ENCODE measurements at places on chromosomes 5 and 9. TPM values are rescaled to one million over a fixed set of nuclear protein-coding genes. Genes with fewer than 3 reads are reported as not detected.

DNA sequence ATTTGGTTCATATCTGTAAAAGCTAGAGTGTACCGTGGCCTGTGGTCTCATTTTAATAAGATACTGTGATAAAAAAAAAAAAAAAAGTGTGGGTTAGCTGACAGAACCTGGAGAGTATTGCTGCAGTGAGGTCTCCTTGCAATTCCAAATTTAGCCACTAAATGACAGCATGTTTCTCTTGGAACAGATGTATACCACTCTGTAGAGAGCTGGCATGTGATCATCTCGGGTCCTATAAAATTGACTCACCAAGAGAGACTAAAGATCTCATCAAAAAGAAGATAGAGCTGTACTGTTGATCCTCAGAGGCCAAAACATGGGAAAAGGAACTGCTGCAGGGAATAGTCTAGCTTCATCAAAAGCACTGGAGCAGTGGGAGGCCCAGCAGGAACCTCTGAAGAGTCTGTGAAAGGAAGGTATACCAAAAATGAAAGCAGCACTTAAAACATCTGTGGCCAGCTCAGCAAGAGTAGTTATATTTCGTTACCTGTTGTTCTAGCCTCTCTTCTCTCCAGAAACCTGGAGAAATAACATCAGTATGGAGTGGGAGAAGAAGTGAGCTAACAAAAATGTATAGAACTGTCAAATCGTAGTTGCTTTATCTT lies 826.8 kb downstream of the EFNA5 start:
- no peak overlapping the region for H3K27ac ChIP-seq
- H3K4me1 ChIP-seq = no peaks in the 10 kb centered on the region
- DNase-seq = no peak
- no peaks in the 10 kb centered on the region for H3K36me3 ChIP-seq
- no peaks in the 10 kb centered on the region for H3K27me3 ChIP-seq

DNA sequence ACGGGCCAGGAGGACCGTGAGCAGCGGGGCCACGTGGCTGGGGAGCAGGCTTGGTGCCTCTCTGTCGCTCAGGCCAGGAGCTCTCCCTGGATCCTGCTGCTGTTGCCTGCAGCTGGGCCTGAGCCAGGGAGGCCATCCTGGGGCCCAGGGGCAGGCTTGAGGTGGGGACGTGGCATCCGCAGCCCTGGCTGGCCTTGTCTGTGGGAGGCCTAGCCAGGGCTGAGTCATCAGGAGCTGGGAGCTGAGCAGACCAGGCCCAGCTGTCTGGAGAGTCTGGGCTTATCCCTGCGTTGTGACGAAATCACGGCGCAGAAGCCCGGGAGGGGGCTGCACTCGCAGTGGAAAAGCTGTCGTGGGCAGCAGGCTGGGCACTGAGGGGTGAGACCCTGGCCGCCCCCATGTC lies 138.8 kb upstream of the COL5A1 start:
- H3K4me1 ChIP-seq = no peaks in the 10 kb centered on the region
- no peaks in the 10 kb centered on the region for H3K27me3 ChIP-seq
- H3K4me3 ChIP-seq = no peak overlapping the region
- H3K36me3 ChIP-seq = no peaks in the 10 kb centered on the region
- peak overlapping the region; percentile 19 for H3K27ac ChIP-seq

- H3K27me3 ChIP-seq = no peaks in the 10 kb centered on the region
- no peak overlapping the region for H3K4me3 ChIP-seq
- no peak for DNase-seq
- H3K4me1 ChIP-seq = peaks cover 26% of the 10 kb centered on the region
Observed at GRCh38 chr9:107780960-107781359, 291.4 kb upstream of the KLF4 start.

- no peaks in the 10 kb centered on the region for H3K4me1 ChIP-seq
- no peak overlapping the region for H3K4me3 ChIP-seq
- no peaks in the 10 kb centered on the region for H3K27me3 ChIP-seq
- H3K27ac ChIP-seq = no peak overlapping the region
- H3K36me3 ChIP-seq = no peaks in the 10 kb centered on the region
Observed at GRCh38 chr5:135263022-135263668, 135.9 kb downstream of the MACROH2A1 start.

- peaks cover 90% of the 10 kb centered on the region for H3K27me3 ChIP-seq
- peaks cover 21% of the 10 kb centered on the region for H3K4me1 ChIP-seq
- no peak for DNase-seq
- H3K36me3 ChIP-seq = no peaks in the 10 kb centered on the region
- H3K4me3 ChIP-seq = peak overlapping the region; percentile 46
Observed at GRCh38 chr5:180647465-180647864, 1.9 kb downstream of the FLT4 start.

GRCh38 chr9:16398691-16399090 lies 471.8 kb downstream of the BNC2 start:
- H3K4me3 ChIP-seq = no peak overlapping the region
- no peak overlapping the region for H3K27ac ChIP-seq
- no peak for DNase-seq
- no peaks in the 10 kb centered on the region for H3K4me1 ChIP-seq
- no peaks in the 10 kb centered on the region for H3K36me3 ChIP-seq
- no peaks in the 10 kb centered on the region for H3K27me3 ChIP-seq

GRCh38 chr5:174175716-174176268 lies 130.3 kb downstream of the NSG2 start:
- no peaks in the 10 kb centered on the region for H3K27me3 ChIP-seq
- no peaks in the 10 kb centered on the region for H3K36me3 ChIP-seq
- H3K27ac ChIP-seq = no peak overlapping the region

- no peak overlapping the region for H3K4me3 ChIP-seq
- H3K36me3 ChIP-seq = no peaks in the 10 kb centered on the region
- no peak overlapping the region for H3K27ac ChIP-seq
- H3K27me3 ChIP-seq = no peaks in the 10 kb centered on the region
Observed at GRCh38 chr5:136717917-136718316, 352.6 kb upstream of the TRPC7 start.

GRCh38 chr9:25442526-25442925 lies 235.7 kb downstream of the TUSC1 start:
- H3K4me1 ChIP-seq = no peaks in the 10 kb centered on the region
- H3K27me3 ChIP-seq = no peaks in the 10 kb centered on the region
- H3K27ac ChIP-seq = no peak overlapping the region
- DNase-seq = no peak
- H3K4me3 ChIP-seq = no peak overlapping the region

The LECT2 gene
- total RNA-seq = not detected

The SHB gene
- total RNA-seq = 26.8 TPM

The JAKMIP2 gene
- total RNA-seq = 0.73 TPM

The ADGRD2 gene
- not detected for total RNA-seq

The PCAT7 gene
- total RNA-seq = not detected

The ISL1 gene
- total RNA-seq = not detected
